ENCODE measurements at places on chromosomes 4 and X.

GRCh38 chr4:184731056-184731455 is 2.8 kb downstream of the CENPU start:
- no peak for DNase-seq

GRCh38 chr4:3805026-3805425 is 38.8 kb downstream of the ADRA2C start:
- no peak for DNase-seq

DNA sequence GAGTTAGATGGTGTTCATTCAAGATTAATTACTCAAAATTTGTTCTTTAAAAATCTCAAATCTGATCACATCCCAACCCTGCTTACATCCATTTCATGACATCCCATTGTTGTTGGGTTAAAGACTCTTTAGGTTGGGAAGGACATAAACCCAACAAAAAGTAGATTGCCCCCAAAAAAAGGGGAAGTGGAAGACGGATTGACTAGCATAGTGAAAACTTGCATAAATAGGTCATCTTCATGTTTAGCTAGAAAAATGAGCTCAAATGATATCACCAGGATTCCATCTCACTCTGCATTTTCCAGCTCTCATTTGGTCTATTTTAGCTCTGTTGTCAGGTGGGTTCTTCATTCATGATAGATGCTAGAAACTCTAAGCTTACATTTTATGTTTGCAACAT is 18.5 kb upstream of the TET2 start:
- no peak for DNase-seq

DNA sequence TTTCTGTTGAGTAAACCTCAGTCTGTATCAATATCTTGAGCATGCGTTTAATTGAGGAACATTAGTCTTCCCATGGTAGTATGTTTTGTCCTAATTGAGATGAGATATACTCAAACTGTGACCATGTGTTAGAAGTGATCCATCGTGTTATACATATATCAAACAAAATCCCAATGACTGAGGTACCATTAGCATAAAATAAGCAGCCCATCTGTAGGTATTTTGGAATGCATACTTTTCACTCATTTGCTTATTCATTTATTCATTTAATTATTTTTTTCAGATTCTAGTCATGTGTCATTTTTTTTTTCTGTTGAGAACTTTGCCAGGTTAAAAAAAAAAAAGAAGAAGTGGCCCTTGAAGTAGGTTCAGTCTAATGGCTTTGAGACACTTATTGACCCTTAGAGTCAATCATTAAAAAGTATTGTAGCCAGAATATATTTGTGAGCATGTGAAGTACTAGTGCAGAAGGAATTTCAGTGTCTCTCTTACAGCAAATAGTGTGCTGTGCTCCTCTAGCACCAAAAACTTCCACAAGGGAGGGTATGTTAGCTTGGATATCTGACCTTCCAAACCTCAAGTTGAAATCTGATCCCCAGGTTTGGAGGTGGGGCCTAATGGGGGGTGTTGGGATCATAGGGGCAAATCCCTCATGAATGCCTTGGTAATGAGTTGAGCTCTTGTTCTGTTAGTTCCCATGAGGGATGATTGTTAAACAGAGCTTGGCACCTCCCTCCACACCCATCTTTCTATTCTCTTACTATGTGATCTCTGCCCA is 130.8 kb upstream of the NPY2R start:
- DNase-seq, result no peak

GRCh38 chr4:98778206-98778605 is 119.8 kb upstream of the TSPAN5 start:
- DNase-seq, result no peak

GRCh38 chr4:17531538-17532285 is 16.7 kb downstream of the CLRN2 start:
- DNase-seq, result no peak

GRCh38 chr4:6464842-6465588 is 7.4 kb downstream of the PPP2R2C start:
- no peak for DNase-seq

- no peak for DNase-seq
Measured at GRCh38 chr4:23942471-23942870, 52.6 kb upstream of the PPARGC1A start.

DNA sequence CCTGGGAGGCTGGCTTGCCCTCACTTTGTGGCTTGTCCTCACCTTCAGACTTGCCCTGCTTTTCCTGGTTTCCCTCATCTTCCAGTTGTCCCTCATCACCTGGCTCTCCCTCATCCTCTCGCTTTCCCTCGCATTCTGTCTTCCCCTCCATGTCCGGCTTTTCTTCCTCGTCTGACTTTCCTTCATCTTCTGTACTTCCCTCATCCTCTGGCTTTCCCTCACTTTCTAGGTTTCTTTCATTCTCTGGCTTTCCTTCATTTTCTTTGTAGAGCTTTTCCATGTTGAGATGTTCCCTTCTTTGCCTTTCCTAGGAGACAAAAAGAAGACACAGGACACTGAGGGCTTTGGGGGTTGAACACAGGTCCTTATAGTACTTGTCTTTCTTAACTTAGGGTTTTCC is 2.3 kb downstream of the TCEAL5 start:
- DNase-seq, result no peak

- no peak for DNase-seq
Measured at GRCh38 chr4:73257651-73258435, 755 bp downstream of the ANKRD17 start.

- DNase-seq, result no peak
Measured at GRCh38 chr4:17232566-17233253, 279.2 kb downstream of the QDPR start.

DNA sequence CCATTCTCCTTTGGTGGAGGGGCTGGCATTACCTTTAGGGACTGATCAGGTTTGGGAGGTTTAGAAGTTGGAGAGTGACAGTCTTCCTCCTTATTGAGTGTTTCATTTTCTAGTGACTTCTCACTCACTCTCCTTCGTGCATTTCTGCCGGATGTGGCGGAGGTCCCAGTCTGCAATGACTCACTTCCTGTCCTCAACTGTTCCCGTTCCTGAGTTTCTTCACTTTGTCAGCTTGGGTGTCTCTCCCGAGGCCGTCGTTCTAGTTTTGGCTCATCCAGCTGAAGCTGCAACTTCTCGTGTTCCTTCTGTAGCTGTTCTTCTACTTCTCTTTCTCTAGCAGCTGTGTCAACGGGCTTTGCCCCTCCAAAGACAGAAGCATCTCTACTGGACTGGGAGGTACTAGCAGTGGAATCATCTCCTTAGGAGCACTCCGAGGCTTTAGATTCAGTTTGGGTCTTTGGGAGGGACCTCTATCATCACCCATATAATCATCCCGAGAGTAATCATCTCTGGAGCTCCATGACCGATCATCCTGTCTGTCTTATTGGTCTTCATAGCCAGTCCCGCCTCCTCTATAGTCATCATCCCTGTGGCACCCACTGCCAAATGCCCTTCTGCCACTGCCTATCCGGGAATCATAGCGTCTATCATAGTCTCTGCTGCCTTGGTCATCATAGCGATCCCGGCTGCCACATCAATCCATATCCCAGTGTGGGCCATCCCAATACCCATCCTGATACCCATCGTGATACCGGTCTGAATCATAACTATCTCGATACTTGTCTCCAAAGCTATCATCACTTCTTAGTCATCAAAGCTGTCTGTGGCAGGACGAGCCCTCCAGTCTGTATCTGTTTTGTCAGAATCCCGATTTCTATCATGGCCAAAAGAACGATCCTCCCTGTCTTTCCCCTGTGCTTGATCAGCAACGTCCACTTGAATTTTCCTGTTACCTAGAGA is 35.3 kb upstream of the VSIG4 start:
- peak; percentile 58 for DNase-seq

DNA sequence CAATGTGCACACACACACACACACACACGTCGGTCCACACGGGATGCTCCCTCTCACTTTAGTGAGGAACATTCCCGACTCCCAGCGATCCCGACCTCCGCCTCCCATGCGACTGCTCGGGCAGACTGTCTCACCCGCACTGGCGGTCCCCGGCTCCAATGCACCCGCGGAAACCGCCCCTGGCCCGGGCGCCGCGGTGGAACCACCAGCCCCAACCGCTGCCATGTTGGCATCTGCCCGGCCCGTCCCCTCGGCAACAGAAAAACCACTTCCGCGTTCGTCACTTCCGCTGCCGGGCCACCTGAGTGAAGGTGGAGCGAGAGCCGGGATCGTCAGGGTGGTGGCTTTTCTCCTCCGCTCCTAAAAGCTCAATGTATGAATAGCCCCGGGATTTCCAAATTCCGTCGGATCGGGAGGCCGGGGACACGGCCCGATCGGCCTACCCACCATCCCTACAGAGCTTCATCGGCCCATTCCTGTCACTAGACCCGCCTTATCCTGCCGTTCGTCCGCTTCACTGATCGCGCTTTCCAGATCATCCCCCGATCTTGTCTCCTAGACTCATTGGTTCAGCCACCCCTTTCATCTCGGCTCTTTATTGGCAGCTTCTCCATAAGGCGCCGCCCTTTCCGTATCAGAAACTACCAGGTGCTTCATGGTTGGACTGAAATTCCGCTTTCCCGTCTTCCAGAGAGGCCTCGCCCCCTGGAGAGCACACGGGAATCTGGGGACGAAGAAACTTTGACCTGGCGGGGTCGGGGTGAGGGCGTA is at the start of gene SLC35A2:
TSS of gene SLC35A2 (minus strand) at position 235 of the 771 bp plus-strand sequence. CDS start at position 225, 10 bp downstream.
- peak; percentile 92 for DNase-seq

- no peak for DNase-seq
Measured at GRCh38 chrX:12245650-12246645, 107.7 kb downstream of the FRMPD4 start.

DNA sequence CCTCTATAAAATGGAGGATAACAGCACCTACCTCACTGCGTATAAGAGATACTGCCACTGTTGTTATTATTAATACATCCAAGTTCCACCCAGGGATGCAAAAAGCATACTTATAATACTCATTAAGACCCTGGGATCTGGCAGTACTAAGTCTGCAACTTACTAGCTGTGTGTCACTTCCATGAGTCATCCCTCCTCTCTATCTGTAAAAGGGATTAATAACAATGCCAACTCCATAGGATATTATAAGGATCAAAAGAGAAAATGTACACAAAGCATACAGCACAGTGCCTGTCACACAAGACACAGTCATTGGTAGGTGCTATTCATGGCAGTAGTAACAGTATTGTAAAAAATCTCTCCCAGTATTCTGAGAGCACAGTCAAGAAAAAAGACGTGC is 216.7 kb downstream of the HS6ST2 start:
- DNase-seq, result no peak

GRCh38 chrX:21932292-21933002 is 8.1 kb upstream of the SMS start:
- no peak for DNase-seq

GRCh38 chr4:112908511-112908910 is 140.9 kb upstream of the ANK2 start:
- no peak for DNase-seq

GRCh38 chrX:35444671-35445355 is 353.3 kb upstream of the MAGEB16 start:
- DNase-seq, result no peak

- no peak for DNase-seq
Measured at GRCh38 chrX:2635342-2635741, 55.8 kb upstream of the CD99 start.

- no peak for DNase-seq
Measured at GRCh38 chrX:27132862-27133261, 330.3 kb downstream of the PPP4R3C start.

- DNase-seq, result no peak
Measured at GRCh38 chrX:41796046-41796445, 72.1 kb downstream of the GPR82 start.

- DNase-seq, result no peak
Measured at GRCh38 chr4:20643631-20644030, 56.6 kb upstream of the PACRGL start.

DNA sequence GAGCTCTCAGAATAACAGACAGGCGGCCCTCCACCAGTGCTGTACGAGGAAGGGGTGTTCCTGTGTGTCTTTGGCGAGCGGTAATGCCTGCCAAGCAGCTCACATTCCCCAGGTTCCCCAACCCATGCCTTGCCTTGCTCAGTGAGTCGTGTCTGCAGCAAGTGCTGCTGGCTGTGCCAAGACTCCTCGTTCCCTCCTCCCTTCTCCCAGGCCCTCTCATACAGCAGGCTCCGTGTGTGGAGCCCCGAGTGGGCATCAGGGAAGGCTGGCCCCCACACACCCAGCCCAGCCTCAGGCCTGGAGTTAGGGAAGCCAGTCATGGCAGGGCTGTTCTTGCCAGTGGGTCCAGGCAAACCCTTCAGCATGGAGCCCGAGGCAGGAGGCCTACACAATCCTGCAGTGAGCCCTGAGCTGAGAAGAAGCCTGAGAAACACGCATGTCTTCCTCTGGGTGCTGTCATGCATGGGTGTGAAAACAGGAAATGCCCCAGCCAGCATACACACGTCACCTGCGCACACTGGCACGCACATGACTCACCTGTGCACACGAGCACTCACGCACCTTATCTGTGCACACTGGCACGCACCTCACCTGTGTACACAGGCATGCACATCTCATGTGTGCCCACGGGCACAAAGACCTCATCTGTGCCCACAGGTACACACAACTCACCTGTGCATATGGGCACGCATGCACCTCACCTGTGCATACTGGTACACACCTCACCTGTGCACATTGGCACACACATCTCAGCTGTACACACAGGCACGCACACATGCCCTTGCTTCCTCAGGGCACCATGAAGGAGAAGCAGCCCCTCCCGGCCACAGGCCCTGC is 238.7 kb downstream of the DHRSX start:
- no peak for DNase-seq

GRCh38 chr4:110073053-110073845 is 125.2 kb downstream of the ELOVL6 start:
- no peak for DNase-seq

GRCh38 chr4:41133454-41134018 is 80.8 kb downstream of the APBB2 start:
- no peak for DNase-seq

DNA sequence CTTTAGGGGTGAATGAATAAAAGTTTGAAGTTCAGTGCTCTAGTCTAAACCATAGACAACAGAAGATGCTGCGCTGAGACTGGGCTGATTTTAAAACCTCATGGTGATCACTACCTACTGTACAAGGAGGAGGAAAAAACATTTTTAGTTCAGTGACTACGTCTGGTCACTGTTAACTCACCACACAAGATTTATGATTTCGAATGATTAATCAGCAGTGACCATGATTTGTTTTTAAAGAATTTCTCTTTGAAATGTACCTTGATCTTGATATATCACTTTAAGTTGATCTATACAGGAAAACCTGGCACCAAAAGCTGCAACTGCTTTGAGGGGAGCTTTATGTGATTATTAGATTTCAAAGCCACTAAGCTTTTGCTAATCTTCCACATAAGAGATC is 286.3 kb downstream of the PDGFC start:
- DNase-seq, result no peak
